ENCODE measurements at places on chromosomes 2 and 18.

- no peak for DNase-seq
Observed at GRCh38 chr2:174202188-174202587, 46.1 kb downstream of the OLA1 start.

- no peak for DNase-seq
Observed at GRCh38 chr18:25239581-25240419, 112.2 kb downstream of the ZNF521 start.

DNA sequence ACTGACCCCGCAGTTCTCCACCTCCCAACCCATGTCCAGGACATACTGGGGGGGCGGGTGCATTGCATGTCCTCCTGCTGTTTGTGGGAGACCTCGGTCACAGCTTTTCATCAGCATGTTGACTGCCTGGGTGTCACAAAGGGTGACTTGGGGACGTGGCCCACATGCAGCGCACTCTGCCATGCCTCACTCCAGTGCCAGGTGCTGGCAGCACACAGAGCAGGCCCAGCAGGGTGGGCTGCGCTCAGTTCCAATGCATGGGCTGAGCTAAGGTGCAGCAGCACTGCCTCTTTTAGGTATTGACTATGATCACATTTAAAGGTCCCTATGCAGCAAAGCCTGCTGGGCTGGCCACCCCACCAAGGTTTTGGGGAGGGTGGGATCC is 261.9 kb upstream of the SALL3 start:
- DNase-seq, result no peak

DNA sequence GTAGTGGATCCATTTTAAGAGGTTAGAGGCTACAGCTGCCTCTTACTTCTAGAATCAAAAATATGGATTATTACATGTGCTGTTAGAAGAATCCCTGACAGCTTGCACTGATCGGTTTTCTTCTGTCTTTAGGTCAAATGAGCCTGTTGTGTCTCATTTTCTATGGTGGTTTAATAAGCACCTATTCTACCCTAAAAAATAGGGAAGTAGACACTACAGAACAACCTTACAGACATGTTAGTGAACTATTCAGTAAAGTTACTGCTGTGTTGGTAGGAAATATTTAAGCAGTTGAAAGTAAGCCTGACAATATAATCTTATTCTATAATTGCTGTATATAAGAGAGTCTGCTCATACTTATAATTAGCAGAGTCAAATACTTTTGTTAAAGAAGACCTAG is 168.5 kb upstream of the NOSTRIN start:
- no peak for DNase-seq

DNA sequence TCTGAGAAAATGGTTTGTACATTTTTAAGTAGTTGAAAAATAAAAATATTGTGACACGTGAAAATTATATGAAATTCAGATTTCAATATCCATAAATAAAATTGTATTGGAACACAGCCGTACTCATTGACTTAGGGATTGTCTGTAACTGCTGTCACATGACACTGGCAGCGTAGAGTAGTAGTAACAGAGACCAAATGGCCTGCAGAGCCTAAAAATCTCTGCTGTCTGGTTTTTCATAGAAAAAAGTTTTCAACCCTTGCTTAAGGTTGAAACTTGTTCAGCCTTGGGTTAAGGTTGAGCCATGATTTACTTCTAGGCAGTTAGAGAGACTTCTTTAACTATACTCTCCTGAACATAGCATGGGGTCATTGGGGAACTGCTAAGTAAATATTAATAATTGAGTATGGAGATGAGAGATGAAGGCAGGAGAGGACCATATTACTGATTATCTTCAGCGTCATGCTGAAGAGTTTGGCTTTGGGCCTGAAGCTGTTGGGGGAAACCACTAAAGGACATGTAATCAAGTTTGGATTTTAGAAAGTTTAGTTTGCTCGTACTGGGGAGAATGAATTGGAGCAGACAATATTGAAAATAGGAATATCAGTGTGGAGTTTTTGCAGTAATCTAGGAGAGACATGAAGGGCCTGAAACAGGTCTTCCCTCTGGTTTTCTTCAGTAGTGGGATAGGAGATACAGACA is 16.2 kb downstream of the EML4 start:
- no peak for DNase-seq

DNA sequence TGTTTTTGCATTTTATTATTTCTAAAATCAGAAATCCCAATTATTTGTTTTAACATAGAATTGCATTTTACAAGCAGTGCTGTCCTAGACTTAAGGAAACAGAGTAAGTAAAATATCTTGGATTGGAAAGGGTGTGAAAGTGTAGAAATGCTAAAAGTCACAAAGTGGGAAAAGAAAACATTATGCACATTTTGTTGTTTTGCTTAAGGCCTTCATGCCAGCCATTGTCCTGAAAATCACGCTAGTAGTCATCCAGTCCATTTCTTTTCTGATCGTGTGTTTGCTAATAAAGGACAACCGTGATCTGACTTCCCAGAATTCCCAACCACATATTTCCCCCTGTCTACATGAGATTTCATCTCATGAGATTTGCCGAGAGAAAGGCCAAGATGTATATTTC is 199.1 kb downstream of the PTGR3 start:
- no peak for DNase-seq

DNA sequence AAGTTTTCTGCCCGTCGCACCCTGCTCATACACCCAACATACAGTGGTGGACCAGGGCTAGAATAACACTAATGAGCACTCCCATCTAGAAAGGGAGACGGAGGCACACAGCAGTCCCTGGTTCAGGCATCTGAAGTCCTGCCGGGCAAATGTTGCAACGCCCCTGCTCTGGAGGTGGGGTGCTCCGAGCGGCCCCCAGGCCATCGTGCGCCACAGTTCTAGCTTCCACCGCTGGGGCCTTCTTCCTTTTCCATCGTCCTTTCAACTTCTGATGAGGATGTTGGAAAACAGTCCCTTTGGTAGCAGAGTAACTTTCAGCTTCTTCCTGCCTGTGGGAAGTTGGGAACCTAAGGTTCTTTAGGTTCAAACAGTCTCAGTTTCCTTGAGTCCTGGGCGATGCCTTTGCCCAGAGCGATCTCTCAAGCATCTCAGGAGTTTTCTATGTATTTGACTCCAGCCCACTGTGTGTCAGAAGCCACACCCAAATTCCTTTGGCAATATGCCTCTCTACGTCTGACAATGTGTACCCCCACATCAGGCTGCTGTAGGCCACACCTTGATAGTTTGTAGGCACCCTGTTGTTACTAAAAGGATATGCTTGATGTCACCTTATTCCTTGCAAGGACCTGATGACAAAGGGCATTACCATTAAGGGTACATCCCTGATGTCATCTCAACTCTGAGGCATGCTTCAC is 258.8 kb downstream of the GLI2 start:
- no peak for DNase-seq

- DNase-seq, result no peak
Observed at GRCh38 chr2:223588251-223588650, 13.9 kb downstream of the SCG2 start.

GRCh38 chr2:217914078-217914477 is 88.7 kb downstream of the TNS1 start:
- DNase-seq, result no peak

GRCh38 chr18:37383036-37383785 is 182.4 kb downstream of the CELF4 start:
- no peak for DNase-seq

- no peak for DNase-seq
Observed at GRCh38 chr18:65380986-65381385, 369.8 kb upstream of the CDH7 start.

- no peak for DNase-seq
Observed at GRCh38 chr2:112597537-112598322, 13.3 kb downstream of the CHCHD5 start.

DNA sequence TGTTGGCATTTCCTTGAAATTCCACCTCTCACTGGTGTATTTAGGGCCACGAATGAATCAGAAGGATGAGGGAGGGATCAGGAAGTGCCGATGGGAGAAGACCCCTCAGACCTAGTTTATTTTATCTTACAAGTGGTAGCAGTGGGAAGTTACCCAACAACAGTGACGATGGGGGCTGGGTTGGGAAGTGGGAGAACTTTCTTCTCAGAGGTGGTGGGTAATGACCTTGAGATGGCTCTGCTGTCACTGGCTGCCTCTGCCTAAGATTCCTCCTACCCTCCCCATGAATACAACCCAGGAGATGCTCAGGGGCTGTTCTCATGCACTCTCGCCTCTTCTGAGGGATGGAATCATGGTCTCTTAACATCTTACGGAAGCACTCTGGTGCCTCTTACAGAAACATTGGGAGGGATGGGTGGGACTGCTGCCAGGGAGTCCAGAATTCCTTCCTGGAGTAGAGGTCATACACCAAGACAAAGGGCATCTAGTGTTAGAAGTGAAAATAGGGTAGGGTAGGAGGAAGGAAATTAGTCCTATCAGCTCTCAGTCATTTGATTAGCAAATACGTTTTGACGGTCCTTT is 58.5 kb upstream of the TXNDC2 start:
- no peak for DNase-seq

GRCh38 chr18:45930963-45931362 is 36.2 kb downstream of the EPG5 start:
- DNase-seq, result no peak

GRCh38 chr2:106138543-106139237 is 55.4 kb downstream of the UXS1 start:
- no peak for DNase-seq

GRCh38 chr2:231597014-231597611 is 4.4 kb downstream of the TEX44 start:
- DNase-seq, result no peak

DNA sequence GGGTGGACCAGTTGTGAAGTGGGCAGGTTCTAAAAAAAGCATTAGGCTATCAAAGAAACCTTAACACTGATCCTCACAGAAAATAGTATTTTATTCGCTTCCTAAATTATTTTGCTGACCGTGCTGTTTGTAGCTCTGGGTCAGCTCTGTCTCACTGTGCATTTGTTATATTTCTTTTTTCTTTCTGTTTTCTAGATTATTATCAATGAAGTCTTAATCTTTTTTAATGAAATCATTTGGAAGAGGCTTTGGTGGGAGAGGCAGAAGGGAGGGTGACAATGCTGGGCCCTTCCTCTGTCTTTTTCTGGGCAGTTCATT is 213.6 kb downstream of the PTGR3 start:
- no peak for DNase-seq

GRCh38 chr2:233092432-233093165 is 32.5 kb downstream of the INPP5D start:
- no peak for DNase-seq

- DNase-seq, result no peak
Observed at GRCh38 chr2:52253416-52253980, 1221.6 kb upstream of the NRXN1 start.

DNA sequence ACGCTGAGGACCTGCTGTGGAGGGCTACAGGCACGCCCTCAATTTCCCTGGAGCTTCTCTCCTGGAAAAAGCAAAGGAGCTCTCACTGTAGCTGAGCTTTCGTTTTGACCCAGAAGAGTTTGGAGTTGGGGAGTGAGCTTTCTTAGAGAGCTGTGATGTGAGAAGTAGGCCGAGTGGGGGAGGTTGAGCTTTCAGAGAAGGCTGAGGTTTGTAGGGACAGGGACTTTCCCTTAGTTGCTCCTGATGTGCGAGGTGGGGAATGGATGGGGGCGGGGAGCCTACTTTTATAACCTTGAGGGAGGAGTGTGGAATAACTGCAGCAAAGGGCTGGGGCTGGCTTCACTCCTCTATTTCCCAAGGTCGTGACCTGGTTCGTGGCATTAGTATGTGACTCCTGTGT is 47.1 kb downstream of the ZNF532 start:
- no peak for DNase-seq

GRCh38 chr2:126909366-126909765 is 10.7 kb downstream of the TEX51 start:
- no peak for DNase-seq

GRCh38 chr2:135056790-135057189 is 4.7 kb downstream of the RAB3GAP1 start:
- no peak for DNase-seq

GRCh38 chr2:86439879-86440630 is 1.1 kb upstream of the KDM3A start:
- no peak for DNase-seq

- DNase-seq, result no peak
Observed at GRCh38 chr2:169961911-169962310, 134.7 kb downstream of the UBR3 start.

GRCh38 chr2:160952464-160953254 is 207.6 kb upstream of the TANK start:
- DNase-seq, result no peak

- DNase-seq, result no peak
Observed at GRCh38 chr2:199646439-199646838, 188.7 kb upstream of the SATB2 start.

- no peak for DNase-seq
Observed at GRCh38 chr2:3465844-3466481, 53.4 kb downstream of the ADI1 start.

DNA sequence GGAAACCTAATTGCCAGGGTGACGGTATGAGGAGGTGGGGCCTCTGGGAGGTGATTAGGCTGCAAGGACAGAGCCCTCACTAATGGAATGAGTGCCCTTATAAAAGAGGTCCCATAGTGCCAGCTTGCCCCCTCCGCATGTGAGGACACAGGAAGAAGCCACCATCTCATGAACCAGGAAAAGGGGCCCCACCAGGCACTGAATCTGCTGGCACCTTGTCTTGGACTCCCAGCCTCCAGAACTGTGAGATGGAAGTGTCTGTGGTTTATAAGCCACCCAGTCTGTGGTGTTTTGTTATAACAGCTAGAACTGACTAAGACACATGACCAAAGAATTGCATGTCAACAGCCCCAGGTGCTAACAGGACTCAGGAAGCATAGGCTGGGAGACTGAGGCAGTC is 214.3 kb downstream of the MGAT5 start:
- DNase-seq, result no peak

DNA sequence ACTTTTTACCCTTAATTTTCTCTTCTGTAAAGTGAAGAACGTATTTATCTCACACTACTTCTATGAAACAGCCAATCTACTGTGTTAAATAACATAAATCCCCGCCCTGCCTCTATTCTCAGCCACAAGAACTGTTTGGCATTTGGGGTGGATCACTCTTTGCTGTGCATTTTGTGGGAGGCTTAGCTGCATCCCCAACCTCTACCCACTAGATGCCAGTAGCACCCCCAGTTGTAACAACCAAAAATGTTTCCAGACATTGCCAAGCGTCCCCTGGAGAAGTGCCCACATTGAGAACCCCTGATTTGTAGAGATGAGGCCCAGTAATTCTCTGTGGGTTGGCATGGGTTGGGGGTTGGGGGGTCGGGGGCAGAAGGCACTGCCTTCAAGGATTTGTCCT is 94.7 kb upstream of the BOD1L2 start:
- no peak for DNase-seq

GRCh38 chr2:162333968-162334367 is 10.0 kb upstream of the GCA start:
- DNase-seq, result no peak

GRCh38 chr2:160142472-160142871 is 57.6 kb downstream of the ITGB6 start:
- no peak for DNase-seq

Measured in effector CD8-positive, alpha-beta T cell (primary cell).